ENCODE measurements at places on chromosomes 16 and 17.

DNA sequence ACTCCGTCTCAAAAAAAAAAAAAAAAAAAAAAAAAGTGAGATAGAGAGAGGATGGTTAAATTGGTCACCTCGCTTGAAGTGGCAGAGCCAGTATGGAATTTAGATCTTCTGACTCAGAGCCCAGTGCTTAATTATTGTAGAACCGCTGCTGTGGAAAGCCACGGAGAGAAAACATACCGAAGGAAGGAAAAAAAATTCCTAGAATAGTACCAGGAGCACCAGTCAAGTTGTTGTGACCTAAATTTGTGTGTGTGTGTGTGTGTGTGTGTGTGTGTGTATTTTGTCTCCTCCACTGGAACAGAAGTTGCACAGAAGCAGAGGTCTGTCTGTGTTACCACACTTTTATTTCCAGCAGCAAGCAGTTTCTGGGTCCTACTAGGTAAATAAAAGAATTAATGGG, 10.6 kb upstream of the NUP85 start:
- DNase-seq, result no peak

- DNase-seq, result no peak
Measured at GRCh38 chr16:162271-162991, 3.3 kb upstream of the HBM start.

- DNase-seq, result no peak
Measured at GRCh38 chr17:51721730-51722129, 436.8 kb downstream of the CA10 start.

DNA sequence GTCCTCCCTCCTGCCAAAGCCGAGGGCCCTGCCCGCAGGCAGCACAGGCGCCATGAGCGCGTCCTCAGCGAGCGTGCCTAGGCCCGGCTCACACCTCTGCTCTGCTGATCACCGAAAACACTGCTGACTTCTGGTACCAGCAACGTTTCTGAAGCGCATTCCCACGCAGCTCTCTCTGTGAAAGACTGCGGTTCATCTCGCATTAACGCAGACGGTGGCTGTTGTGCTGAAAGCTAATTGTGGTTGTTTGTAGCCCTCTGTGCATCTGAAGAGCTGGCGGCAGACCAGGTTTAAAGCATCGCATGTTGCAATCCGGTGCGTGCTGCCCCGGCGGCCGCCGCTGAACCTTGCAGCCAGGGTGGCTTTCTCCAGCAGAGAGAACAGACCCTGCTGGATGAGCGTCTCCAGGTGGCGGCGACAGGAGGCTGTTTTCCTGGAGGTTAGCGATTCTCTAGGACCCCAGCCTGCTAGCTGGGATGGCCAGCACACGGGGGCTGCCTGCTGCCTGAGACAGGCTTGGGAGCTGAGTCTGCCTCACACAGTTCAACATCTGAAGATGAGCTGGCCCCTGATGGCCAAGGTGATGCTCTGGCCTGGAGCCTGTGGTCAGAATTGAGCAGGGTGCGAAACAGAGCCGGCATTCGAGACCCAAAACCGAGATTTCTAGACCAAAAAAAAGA, 49.8 kb upstream of the CHMP6 start:
- no peak for DNase-seq

DNA sequence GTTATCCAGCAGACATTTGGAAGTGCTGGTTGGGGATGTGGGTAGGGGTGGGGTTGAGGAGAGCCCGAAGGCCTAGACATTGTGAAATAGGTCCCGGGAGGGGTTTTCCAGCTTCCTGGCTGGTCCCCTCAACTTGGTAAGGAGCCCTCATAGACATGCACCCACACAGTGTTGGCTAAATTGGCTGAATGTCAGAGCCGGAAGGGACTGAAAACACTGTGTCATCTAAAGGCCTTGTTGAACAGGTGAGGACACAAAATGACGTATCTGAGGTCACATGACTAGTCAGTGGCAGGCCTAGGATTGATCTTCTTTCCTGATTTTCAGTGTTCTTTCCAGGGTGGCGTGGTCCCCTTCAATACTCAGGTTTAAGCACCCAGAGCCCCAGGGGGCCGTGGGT, 27.6 kb downstream of the ITGB3 start:
- no peak for DNase-seq

- DNase-seq, result no peak
Measured at GRCh38 chr17:82878527-82878926, 38.7 kb upstream of the ZNF750 start.

DNA sequence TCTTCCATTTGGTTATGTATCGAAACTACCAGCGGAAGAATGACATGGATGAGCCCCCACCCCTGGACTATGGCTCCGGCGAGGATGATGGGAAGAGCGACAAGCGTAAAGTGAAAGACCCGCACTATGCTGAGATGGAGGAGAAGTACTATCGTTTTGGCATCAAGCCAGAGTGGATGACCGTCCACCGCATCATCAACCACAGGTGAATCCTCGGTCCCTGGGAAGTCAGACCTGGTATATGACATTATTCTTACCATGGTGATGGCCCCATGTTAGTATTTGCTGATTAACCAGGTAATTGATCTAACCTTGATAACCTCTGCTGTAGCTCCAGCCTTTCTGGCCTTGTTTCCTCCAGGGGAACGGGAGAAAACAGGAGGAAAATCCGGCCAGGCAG, 8.5 kb downstream of the CHD3 start:
- no peak for DNase-seq

DNA sequence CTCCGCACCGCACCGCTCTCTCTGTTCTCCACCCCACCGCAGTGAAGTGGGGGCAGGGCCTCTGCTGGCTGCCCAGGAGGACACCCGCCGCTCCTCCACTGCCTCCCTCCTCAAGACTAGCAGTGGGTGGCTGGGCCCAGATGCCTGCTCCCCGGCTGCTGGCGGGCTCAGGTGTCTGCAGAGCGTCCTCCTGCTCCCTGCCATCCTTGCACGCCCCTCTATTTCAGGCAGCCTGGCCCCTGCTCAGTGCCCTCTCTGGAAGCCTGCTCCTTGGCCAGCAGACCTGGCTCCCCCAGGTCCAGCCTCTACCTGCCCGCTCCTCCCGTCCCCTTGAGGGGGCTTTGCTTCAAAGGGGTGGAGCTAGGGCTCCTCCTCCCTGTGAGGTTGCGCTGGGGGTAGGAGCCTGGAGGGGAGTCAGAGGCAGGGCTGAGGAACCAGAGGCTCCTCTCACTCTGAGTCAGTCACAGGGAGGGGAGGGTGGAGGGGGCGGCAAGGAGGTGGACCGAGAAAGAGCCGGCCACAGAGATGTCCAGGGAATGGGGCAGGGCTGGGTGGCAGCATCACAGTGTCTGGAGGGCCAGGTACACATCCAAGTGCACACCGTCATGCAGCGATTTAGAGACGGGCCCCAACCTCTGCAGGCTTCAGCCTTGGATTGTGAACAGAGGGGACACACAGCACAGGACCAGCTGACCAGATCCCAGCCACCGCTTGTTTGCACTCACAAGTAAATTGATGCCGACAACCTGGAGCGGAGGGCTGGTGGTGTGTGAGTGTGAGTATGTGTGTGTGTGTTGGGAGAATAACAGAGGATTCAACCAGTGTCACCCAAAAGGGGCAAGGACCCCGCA, 9.8 kb upstream of the TMEM92 start:
- no peak for DNase-seq

DNA sequence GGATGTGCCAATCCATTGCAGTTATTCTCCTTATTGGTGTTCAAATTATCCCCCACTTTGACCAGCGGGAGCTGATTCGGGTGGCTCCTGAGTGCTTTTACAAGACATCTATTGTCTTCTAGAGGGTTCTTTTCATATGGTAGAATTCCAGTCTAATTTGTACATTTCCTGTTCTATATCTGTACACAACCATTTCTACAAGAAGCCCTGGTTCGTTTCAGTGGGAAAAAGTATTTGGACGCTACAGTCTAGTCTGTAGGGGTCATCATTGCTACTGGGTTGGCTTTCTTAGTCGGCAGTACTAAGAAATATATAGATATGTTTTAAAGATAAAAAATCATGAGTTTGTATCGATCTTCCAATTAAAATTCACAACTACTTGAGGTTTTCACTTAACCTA, 262.6 kb downstream of the MAP2K6 start:
- no peak for DNase-seq

GRCh38 chr17:66511135-66511534, 208.7 kb downstream of the PRKCA start:
- no peak for DNase-seq

- DNase-seq, result no peak
Measured at GRCh38 chr16:57763285-57764005, 27.9 kb downstream of the KATNB1 start.

- no peak for DNase-seq
Measured at GRCh38 chr16:79400462-79401149, 199.9 kb downstream of the MAF start.

GRCh38 chr16:4487955-4488498, 11.8 kb downstream of the HMOX2 start:
- no peak for DNase-seq

DNA sequence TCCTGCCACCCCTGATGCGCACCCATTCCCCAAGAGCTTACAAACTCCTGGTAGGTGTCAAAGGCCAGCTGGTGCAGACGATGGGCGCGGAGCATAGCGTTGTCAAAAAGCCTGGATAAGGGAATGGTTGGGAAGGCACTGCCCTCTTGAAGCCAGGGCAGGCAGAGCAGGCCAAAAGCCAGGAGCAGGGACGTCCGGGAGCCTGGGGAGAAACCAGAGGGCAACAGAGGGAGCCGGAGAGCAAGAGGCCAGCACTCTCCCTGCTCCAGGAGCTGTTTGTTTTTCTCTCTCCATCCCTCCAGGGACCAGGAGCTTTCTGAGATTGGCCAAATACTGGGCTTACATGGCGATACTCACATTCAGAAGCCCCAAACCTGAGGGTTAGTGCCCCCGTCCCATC, 334 bp downstream of the GH1 start:
- DNase-seq, result no peak

GRCh38 chr16:68985855-68986254, 119.6 kb upstream of the HAS3 start:
- no peak for DNase-seq

GRCh38 chr17:32356378-32356743, 6.4 kb downstream of the ZNF207 start:
- DNase-seq, result no peak

DNA sequence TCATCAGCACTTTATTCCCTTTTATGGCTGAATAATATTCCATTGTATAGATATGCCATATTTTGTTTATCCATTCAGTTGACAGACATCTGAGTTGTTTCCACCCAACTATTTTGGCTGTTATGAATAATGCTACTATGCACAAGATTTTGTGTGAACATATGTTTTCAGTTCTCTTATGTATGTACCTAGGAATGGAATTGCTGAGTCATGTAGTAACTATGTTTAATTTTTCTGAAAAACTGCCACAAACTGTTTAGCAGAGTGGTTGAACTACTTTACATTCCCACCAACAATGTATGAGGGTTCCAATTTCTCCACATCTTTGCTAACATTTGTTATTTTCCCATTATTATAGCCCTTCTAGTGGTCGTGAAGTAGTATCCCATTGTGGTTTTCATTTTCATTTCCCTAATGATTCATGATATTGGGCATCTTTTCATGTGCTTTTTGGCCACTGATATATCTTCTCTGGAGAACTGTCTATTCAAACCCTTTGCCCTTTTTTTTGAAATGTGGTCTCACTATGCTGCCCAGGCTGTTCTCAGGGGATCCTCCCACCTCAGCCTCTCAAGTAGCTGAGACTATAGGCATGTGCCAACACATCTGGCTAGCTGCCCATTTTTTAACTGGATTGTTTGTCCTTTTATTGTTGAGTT, 26.3 kb downstream of the SMURF2 start:
- DNase-seq, result no peak

- no peak for DNase-seq
Measured at GRCh38 chr17:80151333-80151732, 4.4 kb upstream of the EIF4A3 start.

DNA sequence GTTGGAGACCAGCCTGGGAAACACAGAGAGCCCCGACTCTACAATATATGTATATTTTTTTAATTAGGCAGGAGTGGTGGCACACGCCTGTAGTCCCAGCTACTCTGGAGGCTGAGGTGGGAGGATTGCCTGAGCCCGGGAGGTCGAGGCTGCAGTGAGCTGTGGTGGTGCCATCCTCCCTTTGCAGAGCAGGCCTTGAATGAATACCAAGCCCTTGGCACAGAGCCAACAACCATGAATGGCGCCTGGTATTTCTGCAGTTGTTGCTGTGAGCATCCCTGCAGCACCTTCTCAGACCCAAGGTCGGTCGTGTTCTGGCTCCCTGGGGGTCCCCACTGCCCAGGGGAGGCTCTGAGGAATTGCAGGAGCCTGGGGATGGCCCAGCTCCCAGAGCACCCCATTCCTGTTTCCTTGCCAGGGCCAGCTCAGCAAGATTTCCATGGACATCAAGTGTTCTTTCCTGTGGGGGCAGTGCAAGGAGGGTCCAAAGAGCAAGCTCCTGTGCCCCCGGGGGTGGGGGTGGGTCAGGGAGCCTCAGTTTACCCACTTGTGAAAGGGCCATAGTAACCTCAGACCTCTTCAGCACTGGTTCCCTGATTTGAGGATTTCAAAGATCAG, 25.6 kb upstream of the RMI2 start:
- no peak for DNase-seq

GRCh38 chr16:69874271-69874670, 76.9 kb upstream of the CLEC18A start:
- DNase-seq, result no peak

- no peak for DNase-seq
Measured at GRCh38 chr17:68570526-68570925, 30.6 kb downstream of the FAM20A start.

GRCh38 chr16:56408379-56409098, 16.8 kb downstream of the AMFR start:
- no peak for DNase-seq

GRCh38 chr16:69720822-69721430, 5.4 kb downstream of the NQO1 start:
- no peak for DNase-seq

GRCh38 chr17:32279891-32280716, 14.5 kb downstream of the RHBDL3 start:
- DNase-seq, result no peak

DNA sequence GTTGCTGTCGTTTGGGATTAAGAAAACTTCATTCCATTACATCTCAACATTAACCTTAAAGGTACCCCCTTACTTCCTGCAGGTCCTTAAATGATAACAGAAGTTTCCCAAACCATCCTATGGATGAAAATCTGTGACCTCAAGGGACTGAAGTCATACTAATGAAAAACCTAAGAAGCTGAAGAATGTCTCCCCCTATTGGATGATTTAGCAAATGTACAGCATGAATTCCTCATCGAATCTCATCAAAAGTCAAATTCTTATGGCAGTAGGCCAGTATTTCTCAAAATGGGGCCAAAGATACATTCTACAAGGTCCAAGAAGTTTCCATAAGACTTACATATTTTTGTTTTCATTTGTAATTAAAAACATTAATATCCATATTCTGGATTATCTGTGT, 13.5 kb downstream of the SCO1 start:
- DNase-seq, result no peak

- no peak for DNase-seq
Measured at GRCh38 chr16:12347365-12347764, 370.8 kb downstream of the SNX29 start.

DNA sequence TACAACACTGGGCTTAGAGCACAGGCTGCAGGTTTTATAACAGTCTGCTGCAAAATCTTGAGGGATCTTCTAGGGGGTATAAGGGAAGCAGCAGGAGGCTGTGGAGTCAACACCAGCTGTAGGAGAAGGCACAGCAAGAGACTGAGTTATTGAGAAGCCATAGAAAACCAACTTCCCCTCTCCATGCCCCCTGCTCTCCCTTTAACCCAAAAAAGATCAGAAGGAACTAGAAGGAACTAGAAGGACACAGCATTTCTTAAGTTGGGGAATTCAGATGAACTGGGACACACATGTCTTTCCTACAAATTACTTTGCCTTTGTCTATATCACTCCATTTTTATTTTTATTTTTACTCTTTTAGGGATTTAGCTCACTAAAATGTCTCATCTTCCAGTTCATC, 6.2 kb upstream of the CCL18 start:
- no peak for DNase-seq

GRCh38 chr17:12731839-12732238, 57.5 kb upstream of the ARHGAP44 start:
- no peak for DNase-seq
